IMR-90 (cell line): ENCODE measurements at places on chromosomes 4 and X.

- DNase-seq, result peak; percentile 23
Observed at GRCh38 chrX:74232859-74233258, 71.1 kb upstream of the ZCCHC13 start.

- no peak for DNase-seq
Observed at GRCh38 chrX:72395237-72395636, 89.5 kb upstream of the CITED1 start.

- DNase-seq, result no peak
Observed at GRCh38 chrX:41108007-41108406, 22.8 kb downstream of the USP9X start.

GRCh38 chr4:91448668-91449330 lies 855.0 kb upstream of the GRID2 start:
- no peak for DNase-seq

DNA sequence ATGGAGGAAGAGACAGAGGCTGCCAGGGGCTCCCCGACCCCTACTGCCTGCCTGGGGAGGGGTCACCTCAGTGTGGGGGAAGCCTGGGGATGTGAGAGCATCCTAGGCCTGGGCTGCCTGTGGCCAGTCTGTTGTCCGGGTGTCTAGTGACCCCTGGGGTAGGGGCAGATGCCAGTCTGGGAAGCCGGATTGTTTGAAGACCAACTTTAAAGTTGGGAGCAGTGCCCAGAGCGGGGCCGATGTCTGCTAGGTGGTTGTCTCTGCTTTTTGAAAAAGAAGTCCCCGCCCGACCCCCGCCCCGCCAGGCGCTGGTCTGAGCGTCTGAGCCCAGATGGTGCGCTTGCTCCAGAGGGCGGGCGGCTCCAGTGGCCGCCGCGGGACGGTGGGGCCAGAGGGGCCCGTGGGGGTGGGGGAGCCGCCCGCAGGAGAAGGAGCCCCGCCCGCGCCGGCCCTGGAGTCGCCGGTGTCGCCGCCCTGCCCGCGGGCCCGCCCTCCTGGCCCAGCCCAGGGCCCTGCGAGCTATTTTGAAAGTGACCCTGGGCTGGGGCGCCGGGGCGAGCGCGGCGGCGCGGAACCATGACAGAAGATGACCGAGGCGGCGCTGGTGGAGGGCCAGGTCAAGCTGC lies at the start of gene DOK7:
Gene DOK7, plus strand, starts transcription at position 517 of the 626 bp plus-strand sequence. Its CDS starts 70 bp downstream, at position 587.
- DNase-seq, result no peak

DNA sequence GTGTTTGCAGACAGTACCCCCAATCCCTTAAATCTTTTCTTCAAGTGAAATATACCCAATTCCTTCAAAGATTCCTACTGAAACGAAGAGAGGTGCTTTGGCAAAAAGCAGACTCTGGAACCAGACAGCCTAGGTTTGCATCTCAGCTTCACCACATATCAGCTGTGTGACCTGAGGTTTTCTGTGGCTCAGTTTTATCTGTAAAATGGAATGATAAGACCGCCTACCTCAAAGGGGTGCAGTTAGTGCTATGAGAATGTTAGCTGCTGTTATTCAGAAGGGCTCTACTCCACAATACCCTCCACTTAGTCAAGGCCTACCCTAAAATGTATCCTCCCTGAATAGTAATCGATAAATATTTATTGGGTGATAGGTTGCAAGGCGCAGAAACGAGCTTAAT lies 664 bp downstream of the PIR start:
- DNase-seq, result no peak

GRCh38 chrX:133413218-133413925 lies 1.9 kb downstream of the GPC4 start:
- DNase-seq, result no peak

DNA sequence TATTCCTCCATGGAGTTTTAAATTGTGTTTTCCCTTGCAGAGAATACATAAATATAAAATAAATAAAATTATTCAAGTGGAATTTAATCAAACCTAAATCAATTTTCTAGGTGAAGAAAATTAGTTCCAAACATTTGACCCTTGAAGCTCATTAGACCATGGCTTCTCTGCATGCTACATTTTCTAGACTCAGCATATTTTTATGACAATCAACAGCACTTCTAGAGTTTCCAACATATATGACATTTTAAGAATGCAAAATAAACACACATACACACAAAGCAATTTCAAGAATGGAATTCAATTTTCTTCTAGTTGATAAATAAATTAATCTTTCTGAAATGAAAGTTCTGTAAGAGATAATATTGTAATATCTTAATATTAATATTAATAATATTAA lies 1083.9 kb upstream of the INTU start:
- DNase-seq, result no peak

DNA sequence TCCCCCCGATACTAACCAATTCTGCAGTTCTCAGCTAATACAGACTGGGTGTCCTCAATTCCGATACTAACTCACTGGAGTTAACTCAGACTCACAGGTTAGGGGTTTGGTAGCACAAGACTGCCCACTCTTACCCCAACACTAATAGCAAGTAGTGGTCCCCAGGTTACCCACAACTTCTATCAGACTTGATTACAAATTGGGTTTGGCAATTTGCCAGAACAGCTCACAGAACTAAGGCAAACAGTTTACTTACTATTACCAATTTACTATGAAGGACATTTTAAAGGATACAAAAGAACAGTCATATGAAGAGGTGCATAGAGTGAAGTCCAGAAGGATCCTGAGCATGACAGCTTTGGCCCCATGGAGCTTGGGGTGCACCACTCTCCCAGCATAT lies 201.8 kb upstream of the VCX start:
- no peak for DNase-seq

- no peak for DNase-seq
Observed at GRCh38 chr4:145341381-145341780, 140.3 kb upstream of the SMAD1 start.

GRCh38 chrX:17812763-17813162 lies 48.3 kb downstream of the RAI2 start:
- no peak for DNase-seq

DNA sequence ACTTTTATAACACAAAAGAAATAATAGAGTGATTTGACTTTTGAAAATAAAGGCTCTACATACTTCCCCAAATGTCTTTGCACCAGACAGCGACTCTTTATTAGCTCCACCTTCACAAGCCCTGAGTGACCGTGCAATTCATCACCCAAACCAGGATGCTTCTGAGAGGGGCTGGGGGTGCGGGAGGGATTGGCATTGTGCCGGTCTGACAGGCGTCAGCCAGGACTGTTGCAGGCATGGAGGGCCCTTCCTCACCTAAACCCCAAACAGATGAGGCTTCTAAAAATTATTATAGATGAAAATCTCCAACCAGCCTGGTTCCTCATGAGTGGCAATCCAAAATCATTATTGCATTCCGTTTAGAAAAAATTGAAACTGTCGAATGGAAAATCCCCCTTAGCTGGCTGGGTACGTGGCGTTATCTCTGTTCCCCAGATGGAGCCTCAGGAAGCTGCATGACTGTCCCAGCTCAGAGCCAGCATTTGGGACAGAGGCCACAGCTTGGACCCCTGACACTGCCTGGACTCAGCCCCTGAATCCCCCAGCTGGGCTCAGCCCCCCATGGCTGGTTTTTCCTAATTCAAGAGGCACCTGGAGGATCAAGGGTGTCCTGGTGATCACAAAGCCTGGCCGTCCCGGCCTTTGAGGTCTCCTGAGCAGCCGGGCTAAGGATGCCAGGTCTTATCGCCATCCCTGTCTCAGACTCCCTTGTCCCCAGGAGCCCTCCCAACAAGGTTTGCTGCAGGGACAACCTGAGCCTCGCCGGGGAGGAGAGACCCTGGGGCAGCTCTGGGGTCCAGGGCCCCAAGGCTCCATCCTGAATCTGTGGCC lies 60.4 kb downstream of the SORCS2 start:
- no peak for DNase-seq

DNA sequence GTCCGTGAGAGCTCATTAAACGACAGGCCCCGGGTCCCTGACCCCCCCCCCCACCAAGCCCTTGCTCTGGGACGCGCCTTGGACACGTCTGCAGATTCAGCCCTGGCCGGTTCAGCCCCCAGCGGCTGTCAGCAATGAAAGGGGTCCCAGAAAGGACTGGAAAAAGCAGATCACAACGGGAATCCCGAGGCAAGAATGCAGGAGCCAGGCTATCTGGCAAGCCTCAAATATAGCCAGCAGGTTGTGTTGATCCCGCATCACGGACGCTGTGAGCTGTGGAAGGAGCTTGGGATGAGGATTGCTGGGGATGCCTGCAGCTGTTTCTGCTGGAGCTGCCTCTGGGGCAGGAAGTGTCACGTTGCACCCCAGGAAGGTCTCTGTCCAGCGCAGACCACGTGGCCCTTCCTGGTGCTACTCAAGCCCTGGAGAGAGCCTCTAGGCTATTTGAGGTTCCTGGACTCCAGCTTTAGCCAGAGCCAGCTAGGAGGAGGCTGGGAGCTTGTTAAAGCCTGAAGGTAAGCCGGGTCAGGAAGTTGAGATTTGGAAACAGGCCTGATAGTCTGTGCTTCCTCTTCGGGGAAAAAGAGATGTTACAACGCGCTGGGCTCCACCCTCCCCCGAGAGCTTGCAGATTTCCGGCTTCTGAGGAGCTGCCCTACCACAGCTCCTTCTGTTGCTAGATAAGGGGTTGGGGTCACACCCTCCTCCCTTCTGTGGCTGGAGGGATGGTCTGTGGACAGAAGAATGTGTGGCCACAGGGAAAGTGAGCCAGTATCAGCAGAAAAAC lies 19.3 kb upstream of the CSF2RA start:
- no peak for DNase-seq

DNA sequence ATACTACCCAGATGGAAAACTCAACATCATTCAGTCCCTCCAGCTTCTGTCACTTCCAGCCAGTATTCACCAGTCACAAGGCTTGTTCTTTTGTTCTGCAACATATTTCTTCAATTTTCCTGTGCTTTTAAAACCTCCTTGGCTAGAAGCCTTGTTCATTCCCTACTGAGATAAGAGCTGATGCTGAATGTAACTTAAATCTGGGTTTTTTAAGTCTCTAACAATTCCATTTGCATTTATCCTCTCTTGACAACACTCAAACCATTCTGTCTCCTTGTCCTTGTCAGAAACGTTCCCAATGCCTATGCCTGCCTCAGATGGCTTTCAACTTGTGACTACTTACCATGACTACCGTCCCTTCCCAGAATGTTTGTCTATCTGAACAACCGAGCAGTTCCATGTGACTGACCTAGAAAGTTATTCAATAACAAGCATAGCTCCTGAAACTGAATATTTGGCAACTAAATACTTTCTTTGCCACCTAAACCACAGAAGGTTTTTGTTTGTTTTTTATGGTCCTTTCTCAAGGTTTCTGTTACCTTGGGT lies 682.9 kb upstream of the GALNTL6 start:
- DNase-seq, result no peak

DNA sequence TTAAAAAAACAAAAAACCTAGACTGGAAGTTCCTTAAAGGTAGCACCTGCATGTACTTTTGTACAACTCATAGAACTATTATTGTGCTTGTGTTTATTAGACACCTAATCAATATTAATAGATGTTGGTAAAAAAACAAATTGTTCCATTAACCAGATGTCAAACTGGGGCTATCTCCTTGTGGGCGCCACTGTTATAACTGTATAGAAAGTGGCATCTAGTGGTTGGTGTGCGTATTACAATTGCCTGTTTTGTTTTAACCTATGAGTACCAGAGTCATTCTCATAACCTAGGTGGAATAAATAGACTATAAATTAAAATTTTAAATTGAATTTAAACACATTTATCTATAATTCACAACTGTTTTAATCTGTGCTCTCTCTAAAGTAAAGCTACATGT lies 97.4 kb downstream of the COL4A5 start:
- peak; percentile 38 for DNase-seq

GRCh38 chr4:43932448-43932847 lies 516.2 kb downstream of the KCTD8 start:
- no peak for DNase-seq

GRCh38 chr4:154368060-154368459 lies 123.5 kb downstream of the DCHS2 start:
- no peak for DNase-seq

- peak; percentile 55 for DNase-seq
Observed at GRCh38 chr4:24775032-24775605, 20.3 kb upstream of the SOD3 start.

GRCh38 chr4:122537388-122538135 lies 81.0 kb upstream of the IL2 start:
- DNase-seq, result no peak

- DNase-seq, result no peak
Observed at GRCh38 chr4:182540496-182540895, 297.3 kb downstream of the TENM3 start.

DNA sequence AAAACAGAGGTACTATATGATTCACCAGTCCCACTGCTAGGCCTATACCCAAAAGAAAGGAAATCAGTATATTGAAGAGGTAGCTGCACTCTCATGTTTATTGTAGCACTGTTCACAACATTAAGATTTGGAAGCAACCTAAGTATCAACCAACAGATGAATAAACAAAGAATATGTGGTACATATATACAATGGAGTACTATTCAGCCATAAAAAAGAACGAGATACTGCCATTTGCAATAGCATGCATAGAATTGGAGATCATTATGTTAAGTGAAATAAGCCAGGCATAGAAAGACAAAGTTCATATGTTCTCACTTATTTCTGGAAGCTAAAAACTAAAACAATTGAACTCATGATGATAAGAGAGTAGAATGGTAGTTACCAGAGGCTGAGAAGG lies 72.6 kb downstream of the FGF16 start:
- DNase-seq, result no peak

DNA sequence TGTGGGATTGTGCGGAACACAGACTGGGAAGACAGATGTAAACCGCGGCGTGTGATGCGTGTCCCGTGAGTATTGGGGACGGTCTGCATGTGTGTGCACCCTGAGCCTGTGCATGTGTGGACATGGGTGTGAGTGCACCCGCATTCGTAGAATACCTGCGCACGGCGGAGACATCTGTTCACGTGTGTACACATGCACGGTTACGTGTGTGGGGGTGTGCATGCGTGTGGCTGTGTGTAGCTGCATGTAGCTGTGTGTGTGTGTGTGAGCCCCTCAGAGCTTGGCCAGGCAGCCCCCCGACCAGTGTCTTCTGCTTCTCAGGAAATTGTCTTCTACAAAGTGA lies 19.6 kb downstream of the ATP5ME start:
- DNase-seq, result no peak

DNA sequence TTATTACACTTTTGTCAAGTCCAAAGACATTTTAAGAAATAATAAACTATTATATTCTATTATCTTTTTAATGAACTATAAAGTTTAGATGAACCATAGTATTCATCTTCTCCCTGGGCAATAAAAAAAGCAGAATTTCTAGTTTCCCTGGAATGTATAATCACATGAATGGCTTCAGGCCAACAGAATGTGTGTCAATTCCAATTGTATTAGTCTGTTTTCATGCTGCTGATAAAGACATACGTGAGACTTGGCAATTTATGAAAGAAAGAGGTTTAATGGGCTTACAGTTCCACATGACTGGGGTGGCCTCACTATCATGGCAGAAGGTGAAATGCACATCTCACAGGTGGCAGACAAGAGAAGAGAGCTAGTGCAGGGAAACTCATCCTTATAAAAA lies 70.7 kb upstream of the ANXA10 start:
- peak; percentile 47 for DNase-seq

DNA sequence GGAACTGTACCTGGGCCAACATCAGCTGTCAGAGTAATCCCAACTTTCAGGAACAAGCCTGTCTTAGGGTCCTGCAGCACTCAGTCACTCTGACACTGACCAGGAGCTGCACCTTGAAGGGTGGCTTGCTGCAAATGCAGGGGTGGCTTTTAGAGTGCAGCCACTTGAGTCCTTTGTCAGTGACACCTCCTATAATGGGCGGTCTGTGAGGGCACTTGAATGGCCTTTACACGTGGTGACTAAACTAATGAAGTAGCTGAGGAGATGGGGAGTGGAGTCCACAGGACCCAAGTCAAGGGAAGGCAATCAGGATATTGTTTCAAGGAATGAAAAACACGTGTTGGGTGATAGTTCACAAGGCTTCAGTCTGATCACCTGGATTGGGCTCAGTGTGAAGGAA lies 11.1 kb upstream of the LNX1 start:
- DNase-seq, result no peak
